ENCODE measurements at places on chromosomes 2 and 18. TPM values are rescaled to one million over a fixed set of nuclear protein-coding genes. Genes with fewer than 3 reads are reported as not detected.

GRCh38 chr2:234426616-234427015 lies 70.3 kb downstream of the ARL4C start:
- no peak for DNase-seq

DNA sequence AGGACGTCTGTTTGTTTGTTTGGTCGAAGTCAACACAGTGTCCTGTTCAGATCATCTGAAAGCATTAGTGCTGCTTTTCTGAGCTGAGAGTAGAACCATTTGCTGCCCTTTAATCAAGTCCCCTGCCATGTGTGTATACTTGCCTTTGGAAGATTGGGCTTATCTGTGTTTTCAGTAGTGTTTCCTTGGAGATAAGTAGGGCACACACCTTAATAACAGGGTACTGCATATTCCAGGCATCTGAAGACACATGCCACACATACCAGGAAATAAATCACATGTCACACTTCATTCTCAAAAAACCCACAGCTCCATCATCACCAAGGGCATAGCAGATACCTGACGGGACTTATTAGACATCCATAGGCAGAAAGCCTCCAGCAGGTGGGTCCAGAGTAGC lies 157.4 kb downstream of the SOX11 start:
- no peak for DNase-seq

DNA sequence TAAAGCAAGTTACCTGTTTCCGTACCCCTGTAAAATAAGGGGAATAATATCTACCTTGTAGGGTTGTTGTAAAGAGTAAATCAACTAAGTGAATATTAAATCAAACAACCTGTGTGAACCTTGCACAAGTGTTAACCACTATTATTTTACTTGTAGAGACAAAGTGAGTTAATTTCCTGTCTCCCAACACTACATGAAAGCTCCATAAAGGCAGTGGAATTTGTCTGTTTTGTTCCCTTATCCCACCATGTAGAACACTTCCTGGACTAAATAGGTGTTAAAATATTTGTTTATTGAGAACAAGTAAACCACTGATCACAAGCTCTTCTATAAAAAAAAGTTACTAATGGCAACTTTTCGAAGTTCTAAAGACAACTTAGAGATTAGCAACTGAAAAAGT lies 3.3 kb downstream of the ARL5A start:
- DNase-seq = no peak

- DNase-seq = no peak
These were observed 152.6 kb downstream of the RTN4 start for GRCh38 chr2:54897420-54898310.

GRCh38 chr2:188199716-188200128 lies 92.0 kb upstream of the GULP1 start:
- DNase-seq = no peak

- DNase-seq = no peak
These were observed 74.9 kb downstream of the TDRD15 start for GRCh38 chr2:21198637-21199036.

GRCh38 chr2:31163011-31163539 lies 24.8 kb upstream of the GALNT14 start:
- DNase-seq = no peak

DNA sequence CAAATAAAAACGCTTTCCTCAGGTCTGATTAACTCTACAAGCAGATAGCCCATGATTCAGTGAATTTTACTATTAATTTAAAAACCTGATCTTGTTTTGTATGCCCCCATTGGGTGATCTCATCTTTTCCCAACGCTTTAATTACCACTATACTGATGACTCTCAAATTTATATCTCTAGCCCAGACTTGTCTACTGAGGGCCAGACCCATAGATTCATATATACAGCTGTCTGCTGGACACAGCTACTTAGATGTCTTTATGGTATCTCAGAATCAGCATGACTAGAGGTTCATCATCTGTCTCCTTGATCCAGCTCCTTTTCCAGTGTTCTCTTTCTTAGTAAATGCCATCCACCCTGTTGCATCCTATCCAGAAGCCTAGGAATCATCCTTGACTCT lies 33.8 kb downstream of the TAF1B start:
- no peak for DNase-seq

DNA sequence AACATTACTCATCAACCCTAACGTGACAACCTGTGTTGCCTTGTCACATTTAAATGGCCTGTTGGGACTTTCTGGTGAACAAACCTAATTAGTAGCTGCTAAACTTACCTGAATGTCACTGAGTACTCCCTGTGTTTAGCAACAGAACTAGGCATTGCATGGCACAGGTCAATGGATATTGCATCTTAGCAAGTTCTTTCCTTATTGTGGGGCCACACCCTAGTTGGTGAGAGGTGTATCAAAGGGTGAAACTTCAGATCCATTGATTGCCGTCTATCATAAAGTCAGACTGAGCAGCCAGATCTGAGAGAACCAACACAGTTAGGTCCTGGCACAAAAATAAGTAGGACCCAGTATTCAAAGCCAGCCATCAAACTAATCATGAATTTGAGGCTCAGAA lies 29.8 kb upstream of the ZNF385B start:
- no peak for DNase-seq

GRCh38 chr18:8967573-8967972 lies 134.9 kb upstream of the NDUFV2 start:
- no peak for DNase-seq

DNA sequence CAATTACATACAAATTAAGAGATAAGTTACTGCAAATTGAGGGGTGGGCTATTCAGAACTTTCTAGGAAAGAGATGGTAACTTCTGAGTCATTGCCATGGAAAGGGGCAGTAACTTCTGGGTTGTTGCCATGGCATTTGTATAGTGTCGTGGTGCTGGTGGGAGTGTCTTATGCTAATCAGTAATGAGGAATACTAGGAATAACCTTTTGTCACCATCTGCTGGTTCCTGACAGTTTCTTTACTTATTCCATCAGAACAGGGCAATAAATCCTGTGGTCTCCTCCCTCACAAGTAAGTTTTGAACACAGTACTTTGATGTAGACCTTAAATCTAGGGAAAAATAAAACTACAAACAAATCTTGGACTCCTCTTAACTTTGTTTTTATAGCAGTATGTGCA lies 435.4 kb downstream of the BCL11A start:
- no peak for DNase-seq

GRCh38 chr2:240594511-240595380 lies 8.2 kb downstream of the CAPN10 start:
- DNase-seq = no peak

GRCh38 chr2:99771681-99772333 lies 282.0 kb upstream of the REV1 start:
- no peak for DNase-seq

GRCh38 chr18:80200171-80200931 lies 47.0 kb downstream of the PARD6G start:
- DNase-seq = no peak

- no peak for DNase-seq
These were observed 6.9 kb upstream of the LIMS2 start for GRCh38 chr2:127681976-127682857.

GRCh38 chr2:137838255-137839092 lies 125.8 kb upstream of the HNMT start:
- peak; percentile 67 for DNase-seq

GRCh38 chr2:241133436-241133820 lies 15.8 kb downstream of the PASK start:
- DNase-seq = no peak

DNA sequence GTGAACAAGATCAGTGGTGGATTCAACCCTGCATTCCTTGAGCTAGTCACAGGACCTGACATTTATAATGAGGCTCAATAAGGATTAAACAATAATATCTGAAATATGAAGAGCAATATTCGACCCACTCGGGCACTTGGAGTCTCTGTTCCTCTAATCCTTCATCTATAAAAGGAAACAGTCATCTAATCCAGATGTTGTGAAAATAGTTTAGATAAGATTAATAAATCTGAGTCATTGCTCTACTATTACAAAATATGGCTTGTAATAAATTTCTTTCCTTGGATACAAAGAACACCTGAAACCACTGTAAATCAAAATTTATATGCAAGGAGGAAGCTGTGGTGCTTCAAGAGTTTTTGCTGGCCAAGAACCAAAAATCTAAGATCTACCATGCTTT lies 846.9 kb upstream of the ACVR2A start:
- no peak for DNase-seq

- DNase-seq = no peak
These were observed 50.8 kb upstream of the PEX13 start for GRCh38 chr2:60966507-60967405.

GRCh38 chr18:12703664-12704063 lies 822 bp downstream of the PSMG2 start:
- no peak for DNase-seq

DNA sequence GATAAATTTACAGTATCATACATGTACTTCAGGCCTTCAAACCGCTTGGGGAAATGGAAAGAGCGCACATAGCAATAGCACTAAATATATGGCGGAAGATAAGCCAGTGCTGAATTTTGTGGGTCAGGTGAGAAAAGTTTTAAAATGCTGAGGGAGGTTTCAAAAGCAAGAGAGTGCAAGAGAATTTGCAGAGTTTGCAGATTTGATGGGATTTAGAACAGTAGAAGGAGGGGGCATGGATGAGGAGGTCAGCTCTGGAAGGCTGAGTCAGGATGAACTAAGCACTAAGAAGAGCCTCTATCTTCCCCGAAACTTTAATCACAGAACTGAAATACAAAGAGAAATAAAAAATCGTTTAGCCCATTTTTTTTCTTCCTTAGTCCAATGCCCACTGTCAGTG lies 145.9 kb downstream of the DLGAP1 start:
- no peak for DNase-seq

DNA sequence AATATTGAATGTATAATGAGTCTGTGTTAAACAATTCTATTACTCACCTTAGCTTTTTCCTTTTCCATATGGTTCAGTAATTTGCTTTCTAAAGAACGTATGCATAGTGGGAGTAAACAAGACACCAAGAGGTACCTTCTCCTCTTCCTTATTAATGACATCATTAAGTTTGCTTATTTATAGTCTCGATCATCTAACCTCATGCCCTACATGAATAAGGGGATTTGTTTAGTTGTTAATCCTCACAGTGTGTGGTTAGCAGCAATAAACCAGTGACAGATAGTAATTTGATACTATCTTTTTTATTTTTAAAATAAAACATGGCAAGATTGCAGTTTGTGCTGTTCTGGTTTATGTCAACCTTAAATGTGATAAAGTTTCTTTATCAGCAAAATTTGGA lies 69.7 kb downstream of the COBLL1 start:
- DNase-seq = no peak

DNA sequence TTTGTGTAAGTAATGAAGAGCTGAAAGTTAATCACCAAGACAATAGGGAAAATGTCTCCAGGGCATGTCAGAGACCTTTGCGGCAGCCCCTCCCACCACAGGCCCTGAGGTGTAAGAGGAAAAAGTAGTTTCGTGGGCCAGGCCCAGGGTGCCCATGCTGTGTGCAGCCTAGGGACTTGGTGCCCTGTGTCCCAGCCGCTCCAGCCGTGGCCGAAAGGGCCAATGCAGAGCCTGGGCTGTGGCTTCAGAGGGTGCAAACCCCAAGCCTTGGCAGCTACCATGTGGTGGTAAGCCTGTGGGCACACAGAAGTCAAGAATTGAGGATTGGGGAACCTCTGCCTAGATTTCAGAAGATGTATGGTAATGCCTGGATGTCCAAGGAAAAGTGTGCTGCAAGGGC lies 52.5 kb downstream of the CENPO start:
- DNase-seq = no peak

GRCh38 chr2:120736202-120736623 lies 545 bp downstream of the GLI2 start:
- DNase-seq = no peak

DNA sequence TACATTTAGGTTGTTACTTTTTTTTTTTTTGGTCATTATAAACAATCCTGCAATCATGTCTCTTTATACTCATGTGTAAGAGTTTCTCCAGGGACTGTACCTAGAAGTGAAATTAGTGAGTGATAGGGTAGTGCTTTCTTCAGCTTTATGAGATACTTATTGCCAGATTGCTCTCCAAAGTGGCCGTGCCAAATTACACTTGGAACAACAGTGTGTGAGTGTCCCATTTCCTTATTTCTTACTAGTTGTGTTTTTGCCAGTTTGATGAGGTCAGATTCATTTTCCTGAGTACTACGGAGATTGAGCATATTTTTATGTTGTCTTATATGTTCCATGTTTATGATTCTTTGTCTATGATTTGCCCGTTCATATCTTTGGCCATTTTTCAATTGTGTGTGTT lies 39.2 kb downstream of the GALNT1 start:
- no peak for DNase-seq

- DNase-seq = no peak
These were observed 194.8 kb downstream of the ANAPC1 start for GRCh38 chr2:111689174-111689573.

Gene ECEL1
- 0.30 TPM for total RNA-seq

Gene ANKRD30BL
- total RNA-seq = 1.4 TPM

Gene ABCG8
- total RNA-seq = under 0.01 TPM

Gene HOXD13
- not detected for total RNA-seq

Gene ACAA2
- 57.2 TPM for total RNA-seq

Gene ADCYAP1
- total RNA-seq = 3.4 TPM

Gene STPG4
- not detected for total RNA-seq

Gene MBP
- 25.1 TPM for total RNA-seq

Gene UNC80
- total RNA-seq = 0.79 TPM

Gene CENPA
- total RNA-seq = 4.1 TPM

Gene CABLES1
- total RNA-seq = 26.6 TPM

Gene EFEMP1
- total RNA-seq = 68.7 TPM

Gene G6PC2
- not detected for total RNA-seq

Gene NAT8
- not detected for total RNA-seq
